Stimulated activated CD8-positive, alpha-beta memory T cell treated with anti-CD3 and anti-CD28 coated beads, Interleukin-7, amount 100 ng/mL, for 24 hours (primary cell): ENCODE measurements at places on chromosomes 16 and 17.
A peak's percentile ranks its signal among the peaks of the same experiment; 100 is the strongest.

GRCh38 chr16:88455610-88456355 is 2.7 kb downstream of the ZFPM1 start:
- DNase-seq: peak; percentile 72

DNA sequence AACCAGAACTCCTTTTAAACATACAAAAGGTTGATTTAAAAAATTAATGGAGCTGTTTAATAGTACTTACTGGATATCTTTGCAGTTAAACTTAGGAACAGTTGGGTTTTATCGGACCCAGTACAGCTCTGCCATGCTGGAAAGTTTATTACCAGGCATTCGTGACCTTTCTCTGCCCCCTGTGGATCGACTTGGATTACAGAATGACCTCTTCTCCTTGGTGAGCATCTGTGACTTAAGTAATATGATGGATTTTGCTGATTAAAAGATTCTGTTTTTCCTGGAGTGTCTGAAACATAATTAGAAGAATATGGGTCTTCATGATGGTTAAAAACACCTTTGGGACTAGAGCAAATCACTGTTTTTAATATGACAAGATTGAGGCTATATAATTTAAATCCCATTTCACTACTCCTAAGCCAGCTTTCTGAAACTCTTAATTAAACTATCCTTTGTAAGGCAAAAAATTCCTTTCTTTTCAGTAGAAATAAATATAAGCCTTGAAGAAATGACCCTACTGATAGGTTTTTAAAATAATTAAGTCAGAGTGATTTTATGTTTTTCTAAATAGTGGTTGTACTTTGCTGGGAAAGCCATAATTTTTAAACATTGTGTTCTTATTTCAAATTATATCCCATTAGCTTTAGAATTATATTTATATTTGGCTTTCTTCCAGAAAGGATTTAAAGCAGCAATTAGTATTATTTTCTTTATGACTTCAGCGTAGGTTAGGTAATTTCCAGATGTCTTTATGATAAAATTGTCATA is 45.7 kb upstream of the KPNB1 start:
- DNase-seq: no peak

DNA sequence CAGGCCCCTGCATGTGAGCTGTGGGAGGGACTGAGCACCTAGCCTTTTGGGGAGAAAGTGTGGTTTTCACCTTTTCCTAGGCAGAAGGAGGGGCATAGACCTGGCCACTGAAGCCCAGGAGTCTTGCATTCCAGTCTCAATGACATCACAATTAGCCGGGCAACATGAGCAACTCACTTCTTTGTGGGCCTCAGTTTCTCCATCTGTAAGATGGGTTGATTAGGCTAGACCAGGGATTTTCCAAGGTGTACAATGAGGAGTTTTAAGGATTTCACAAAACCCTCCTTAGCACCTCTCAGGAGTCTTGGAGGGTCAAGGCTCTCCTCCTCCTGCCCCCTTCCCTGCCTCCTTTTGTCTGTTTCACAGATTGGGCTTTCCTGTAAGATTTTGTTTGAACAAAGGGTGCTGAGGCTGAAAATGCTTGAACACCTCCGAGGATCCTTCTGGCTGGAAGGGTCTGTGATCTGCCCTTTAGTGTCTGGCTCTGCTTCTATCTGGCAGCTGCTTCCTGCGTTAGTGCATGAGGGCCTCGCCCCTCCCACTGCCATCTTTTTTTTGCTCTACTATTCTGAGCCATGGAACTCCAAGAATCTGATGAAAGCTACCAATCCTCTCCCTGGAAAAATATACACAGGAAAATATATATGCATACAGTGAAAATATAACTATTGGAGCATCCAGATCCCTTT is 52.4 kb upstream of the ETV4 start:
- DNase-seq: no peak

DNA sequence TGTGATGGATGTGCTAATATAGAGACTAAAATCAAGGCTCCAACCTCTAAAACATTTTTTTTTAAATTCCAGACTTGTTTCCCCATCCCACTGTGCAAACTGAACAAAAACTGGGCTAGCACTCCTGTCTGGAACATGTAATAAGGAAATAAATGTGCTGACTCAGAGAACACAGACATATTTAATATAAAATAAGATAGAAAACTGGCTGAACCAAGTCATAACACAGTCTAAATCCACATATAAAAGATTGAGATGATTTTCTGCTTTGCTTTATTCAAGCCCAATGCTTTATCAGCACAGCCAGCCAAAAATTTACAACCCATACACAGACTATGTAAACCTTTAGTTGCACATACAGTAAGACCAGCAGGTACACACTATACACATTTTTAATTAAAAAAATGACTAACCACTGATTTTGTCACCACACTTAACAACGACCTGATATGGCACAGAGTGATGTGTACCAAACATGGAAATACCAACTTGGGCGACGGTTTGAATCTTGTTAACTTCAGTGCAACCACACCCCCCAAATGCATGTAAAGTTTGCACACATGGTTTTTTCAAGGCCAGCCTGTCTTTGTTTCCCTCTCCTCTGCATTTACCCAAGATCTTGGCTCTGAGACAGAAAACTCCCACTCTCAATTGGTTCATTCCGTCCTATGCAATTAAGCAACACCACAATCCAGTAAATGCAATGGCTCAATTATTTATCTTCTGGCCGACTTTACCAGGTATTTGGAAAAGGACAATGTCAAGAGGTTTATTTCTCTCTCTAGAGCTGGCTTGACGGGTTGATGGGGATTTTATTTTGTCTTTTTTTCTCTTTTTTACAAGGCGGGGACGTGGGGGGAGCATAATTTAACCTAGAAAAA is 1.2 kb downstream of the STAT3 start:
- no peak for DNase-seq

DNA sequence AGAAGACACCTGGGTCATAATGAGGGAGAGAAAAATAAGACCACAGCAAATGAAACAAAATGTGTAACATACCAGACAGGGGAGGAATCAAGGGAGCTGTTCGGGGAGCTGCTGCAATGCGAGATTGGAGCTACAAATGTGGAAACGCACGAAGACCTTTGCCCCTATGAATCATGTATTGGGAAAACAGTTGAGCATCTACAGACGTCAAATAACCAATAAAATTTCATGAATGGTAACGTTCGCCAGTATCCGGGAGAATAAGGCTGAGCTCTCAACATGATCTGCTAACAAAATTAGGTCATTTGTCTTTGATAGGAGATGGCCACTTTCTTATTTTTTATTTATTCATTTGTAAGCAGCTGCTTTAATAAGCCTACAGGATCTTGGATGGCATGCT is 486.2 kb upstream of the RBFOX1 start:
- DNase-seq: no peak
